ENCODE measurements at places on chromosomes 1 and 21. TPM values are rescaled to one million over a fixed set of nuclear protein-coding genes. Genes with fewer than 3 reads are reported as not detected.
A peak's percentile ranks its signal among the peaks of the same experiment; 100 is the strongest.

GRCh38 chr1:1425426-1425752, 4.3 kb upstream of the ANKRD65 start:
- peaks cover 38% of the 10 kb centered on the region for H3K4me1 ChIP-seq
- no peaks in the 10 kb centered on the region for H3K36me3 ChIP-seq
- no peaks in the 10 kb centered on the region for H3K27me3 ChIP-seq
- H3K27ac ChIP-seq = peak overlapping the region; percentile 74
- no peak for DNase-seq

Gene FAM43B
- 3.1 TPM for total RNA-seq

Gene CD1D
- 4.7 TPM for total RNA-seq

DNA sequence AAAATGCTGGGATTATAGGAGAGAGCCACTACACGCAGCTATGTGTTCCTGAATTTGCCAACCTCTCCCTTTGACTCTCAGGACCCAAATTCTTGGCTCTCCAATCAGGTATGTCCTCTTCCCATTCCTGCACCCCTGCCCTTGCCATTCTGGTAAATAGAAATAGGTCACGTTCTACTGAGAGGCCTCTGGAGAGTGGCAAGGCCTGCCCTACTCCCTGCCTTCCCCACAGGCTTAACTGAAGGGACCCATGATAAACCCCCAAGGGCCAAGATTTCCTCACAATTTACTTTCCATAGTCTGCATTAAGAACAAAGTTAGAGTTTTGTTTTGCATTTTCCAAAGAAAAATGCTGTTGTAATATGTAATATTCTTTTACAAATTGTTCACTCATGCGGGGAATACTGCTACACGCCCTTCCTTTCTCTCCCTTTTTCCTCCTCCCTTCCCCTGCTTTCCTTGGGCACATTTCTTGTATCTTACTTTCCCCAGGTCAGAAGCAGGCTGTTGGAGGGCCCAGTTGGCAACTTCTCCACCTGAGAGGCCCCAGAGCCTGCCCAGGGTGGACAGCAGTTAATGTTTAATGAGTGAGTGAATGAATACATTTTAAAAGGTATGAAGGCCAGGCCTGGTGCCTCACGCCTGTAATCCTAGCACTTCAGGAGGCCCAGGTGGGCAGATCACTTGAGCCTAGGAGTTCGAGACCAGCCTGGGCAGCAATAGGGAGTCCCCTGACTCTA, 33.9 kb upstream of the PUM1 start:
- peaks cover 8% of the 10 kb centered on the region for H3K4me1 ChIP-seq
- H3K36me3 ChIP-seq = no peaks in the 10 kb centered on the region
- DNase-seq = no peak
- peak overlapping the region; percentile 80 for H3K27ac ChIP-seq
- H3K4me3 ChIP-seq = no peak overlapping the region

GRCh38 chr1:184635347-184635979, 119.2 kb downstream of the EDEM3 start:
- no peak overlapping the region for H3K4me3 ChIP-seq
- H3K4me1 ChIP-seq = no peaks in the 10 kb centered on the region
- H3K36me3 ChIP-seq = no peaks in the 10 kb centered on the region
- H3K27me3 ChIP-seq = no peaks in the 10 kb centered on the region
- no peak for DNase-seq

Gene CFHR3
- total RNA-seq = 0.27 TPM

Gene SMIM12
- total RNA-seq = 34.6 TPM
